T follicular helper cell (primary cell): ENCODE measurements at places on chromosomes 5 and 9.

DNA sequence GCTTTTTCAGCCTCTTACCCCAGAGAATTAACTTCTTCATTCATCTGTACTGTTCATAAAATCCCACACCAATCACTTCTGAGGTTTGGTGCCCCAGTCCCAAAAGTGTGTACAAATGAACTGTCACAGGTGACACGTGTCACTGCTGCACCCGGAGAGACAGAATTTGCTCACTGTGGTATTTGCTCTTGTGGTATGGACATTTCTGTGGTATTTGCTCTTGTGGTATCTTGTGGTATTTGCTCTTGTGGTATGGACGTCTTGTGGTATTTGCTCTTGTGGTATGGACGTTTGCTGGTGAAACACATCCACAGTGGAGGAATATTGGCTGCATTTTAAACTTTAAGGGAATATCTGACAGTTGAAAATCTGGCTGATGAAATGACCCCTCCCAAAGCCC is 214.9 kb upstream of the DAP start:
- no peak for DNase-seq

DNA sequence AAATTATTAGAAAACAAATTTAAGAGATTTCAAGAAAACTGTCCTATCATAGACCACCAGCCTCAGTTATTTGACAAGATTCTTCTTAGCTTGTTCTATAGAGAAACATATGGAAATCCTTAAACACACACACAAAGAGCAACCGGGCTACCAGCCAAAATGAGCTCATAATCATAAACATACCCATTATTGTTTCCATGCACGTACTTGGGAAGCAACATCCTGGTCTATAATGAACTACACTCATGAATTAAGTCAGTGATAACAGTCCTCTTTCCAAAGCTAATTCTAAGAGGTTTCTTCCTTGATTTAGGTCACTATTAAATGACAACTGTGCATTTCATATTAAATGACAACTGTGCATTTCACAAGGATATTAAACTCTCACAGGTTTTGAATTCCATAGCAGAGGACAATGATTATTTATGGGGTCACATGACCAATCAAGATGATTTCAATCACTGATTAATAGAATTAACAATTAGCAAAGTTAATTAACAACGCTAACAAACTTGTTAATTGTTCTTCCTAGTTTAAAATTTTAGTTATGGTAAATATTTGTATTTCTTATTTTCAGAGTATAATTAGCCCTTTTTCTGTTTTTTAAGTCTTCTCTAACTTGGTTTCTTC is 77.0 kb downstream of the OXCT1 start:
- DNase-seq: no peak

- no peak for DNase-seq
Measured at GRCh38 chr5:14676320-14676719, 11.8 kb downstream of the OTULIN start.

GRCh38 chr5:97453263-97453662 is 270.2 kb upstream of the RIOK2 start:
- DNase-seq: no peak

- no peak for DNase-seq
Measured at GRCh38 chr9:86219606-86220005, 39.9 kb downstream of the C9orf153 start.

- DNase-seq: no peak
Measured at GRCh38 chr5:80275347-80275746, 19.5 kb upstream of the SERINC5 start.

DNA sequence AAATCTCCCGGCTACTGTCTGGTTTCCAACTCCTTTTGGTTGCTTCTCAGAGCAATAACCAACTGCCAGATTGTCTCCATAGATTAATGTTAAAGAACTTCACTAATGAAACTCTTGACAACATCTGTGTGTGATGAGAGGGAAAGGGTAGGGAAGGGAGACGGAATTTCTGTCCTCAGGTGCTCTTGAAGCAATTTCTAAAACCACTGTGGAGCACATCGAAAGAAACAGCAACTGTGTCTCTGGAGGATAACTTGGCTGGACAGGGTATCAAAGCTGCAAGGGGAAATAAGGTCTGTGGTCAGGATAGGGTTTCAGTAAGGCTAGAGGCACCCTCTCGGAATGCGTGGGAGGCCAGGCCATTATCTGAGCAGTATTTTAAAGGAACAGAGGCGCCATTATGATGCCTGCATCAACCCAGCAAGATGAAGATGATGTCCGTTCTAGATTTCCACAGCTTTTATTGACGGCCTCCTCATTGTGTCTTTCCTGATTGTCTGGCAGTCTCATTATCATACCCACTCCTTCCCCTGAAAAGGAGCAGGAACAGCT is 76.6 kb downstream of the RORB start:
- no peak for DNase-seq
